Activated naive CD4-positive, alpha-beta T cell treated with anti-CD3 and anti-CD28 coated beads for 36 hours (primary cell): ENCODE measurements at places on chromosomes 2 and 18. TPM values are rescaled to one million over a fixed set of nuclear protein-coding genes. Genes with fewer than 3 reads are reported as not detected.
A peak's percentile ranks its signal among the peaks of the same experiment; 100 is the strongest.

Gene C2orf72
- not detected for total RNA-seq

Gene MAP3K19
- not detected for total RNA-seq

Gene IMP4
- 128 TPM for total RNA-seq

Gene SP140
- 98.8 TPM for total RNA-seq

Gene GREB1
- 0.42 TPM for total RNA-seq

Gene CNRIP1
- total RNA-seq: not detected

- H3K4me3 ChIP-seq: no peak overlapping the region
- H3K27ac ChIP-seq: no peak overlapping the region
- H3K4me1 ChIP-seq: no peaks in the 10 kb centered on the region
- H3K27me3 ChIP-seq: peaks cover 4% of the 10 kb centered on the region
Observed at GRCh38 chr18:36745219-36745975, 83.4 kb downstream of the TPGS2 start.

- no peaks in the 10 kb centered on the region for H3K27me3 ChIP-seq
- H3K4me1 ChIP-seq: peaks cover 7% of the 10 kb centered on the region
- H3K4me3 ChIP-seq: no peak overlapping the region
- no peak overlapping the region for H3K27ac ChIP-seq
- H3K36me3 ChIP-seq: no peaks in the 10 kb centered on the region
Observed at GRCh38 chr2:7094231-7094741, 177.1 kb downstream of the RNF144A start.

- no peak for DNase-seq
- H3K27me3 ChIP-seq: peaks cover 6% of the 10 kb centered on the region
- no peak overlapping the region for H3K4me3 ChIP-seq
Observed at GRCh38 chr18:62437235-62438017, 85.4 kb upstream of the ZCCHC2 start.

DNA sequence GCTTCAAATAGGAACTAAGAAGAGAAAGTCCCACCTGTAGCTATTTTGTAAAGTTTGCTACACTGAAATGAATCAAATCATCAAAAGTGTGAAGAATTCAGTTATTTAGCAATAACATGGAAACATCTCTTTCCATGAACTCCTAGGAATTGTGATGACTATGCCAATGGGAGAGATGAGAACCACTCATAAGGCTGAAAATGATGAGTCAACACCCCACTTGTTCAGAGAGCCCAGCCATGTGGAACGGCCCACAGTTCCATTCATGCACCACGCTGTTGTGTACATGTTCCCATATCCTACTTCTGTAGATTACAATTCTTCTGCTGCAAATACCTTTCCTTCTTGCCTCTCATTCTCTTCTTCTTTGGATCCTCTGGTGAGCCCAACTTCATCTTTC, 645.5 kb upstream of the ID2 start:
- no peaks in the 10 kb centered on the region for H3K4me1 ChIP-seq
- no peaks in the 10 kb centered on the region for H3K27me3 ChIP-seq
- no peak overlapping the region for H3K27ac ChIP-seq

DNA sequence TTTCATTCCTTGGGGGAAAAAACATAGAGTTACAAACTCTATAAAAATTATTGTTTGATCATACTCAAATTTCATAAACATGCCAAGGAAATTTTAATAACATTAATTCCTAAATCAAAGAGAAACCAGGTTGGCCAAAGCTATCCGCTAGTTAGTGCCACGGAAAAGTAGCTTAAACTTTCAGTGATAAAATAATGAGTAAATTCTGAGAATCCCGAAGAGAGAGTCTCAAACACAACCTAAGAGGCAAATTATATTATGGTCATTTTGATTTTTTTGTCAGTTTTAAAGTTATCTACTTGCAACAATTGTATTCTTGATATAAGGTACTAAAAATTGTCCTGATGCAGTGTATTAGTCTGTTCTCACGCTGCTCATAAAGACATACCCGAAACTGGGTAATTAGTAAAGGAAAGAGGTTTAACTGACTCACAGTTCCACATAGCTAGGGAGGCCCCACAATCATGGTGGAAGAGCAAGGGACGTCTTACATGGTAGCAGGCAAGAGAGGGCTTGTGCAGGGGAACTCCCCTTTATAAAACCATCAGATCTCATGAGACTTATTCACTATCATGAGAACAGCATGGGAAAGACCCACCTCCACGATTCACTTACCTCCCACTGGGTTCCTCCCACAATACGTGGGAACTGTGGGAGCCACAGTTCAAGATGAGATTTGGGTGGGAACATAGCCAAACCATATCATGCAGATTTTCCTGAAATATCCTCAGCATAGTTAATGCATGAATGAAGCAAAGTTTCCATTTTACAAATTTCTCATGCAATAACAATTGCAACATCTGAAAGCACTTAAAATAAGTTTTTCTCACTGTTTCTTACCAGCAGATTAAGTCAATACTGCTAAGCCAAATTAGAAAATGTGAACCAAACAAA, 205.9 kb upstream of the STK17B start:
- H3K4me1 ChIP-seq: peaks cover 12% of the 10 kb centered on the region
- H3K4me3 ChIP-seq: no peak overlapping the region
- DNase-seq: peak; percentile 62
- H3K36me3 ChIP-seq: peaks cover 1% of the 10 kb centered on the region
